ENCODE measurements at places on chromosomes 1 and 21. TPM values are rescaled to one million over a fixed set of nuclear protein-coding genes. Genes with fewer than 3 reads are reported as not detected.
A peak's percentile ranks its signal among the peaks of the same experiment; 100 is the strongest.

The LAX1 gene
- total RNA-seq, result 0.99 TPM

The UBL4B gene
- not detected for total RNA-seq

The CCDC17 gene
- 2.2 TPM for total RNA-seq

The SLAMF7 gene
- total RNA-seq, result 0.71 TPM

DNA sequence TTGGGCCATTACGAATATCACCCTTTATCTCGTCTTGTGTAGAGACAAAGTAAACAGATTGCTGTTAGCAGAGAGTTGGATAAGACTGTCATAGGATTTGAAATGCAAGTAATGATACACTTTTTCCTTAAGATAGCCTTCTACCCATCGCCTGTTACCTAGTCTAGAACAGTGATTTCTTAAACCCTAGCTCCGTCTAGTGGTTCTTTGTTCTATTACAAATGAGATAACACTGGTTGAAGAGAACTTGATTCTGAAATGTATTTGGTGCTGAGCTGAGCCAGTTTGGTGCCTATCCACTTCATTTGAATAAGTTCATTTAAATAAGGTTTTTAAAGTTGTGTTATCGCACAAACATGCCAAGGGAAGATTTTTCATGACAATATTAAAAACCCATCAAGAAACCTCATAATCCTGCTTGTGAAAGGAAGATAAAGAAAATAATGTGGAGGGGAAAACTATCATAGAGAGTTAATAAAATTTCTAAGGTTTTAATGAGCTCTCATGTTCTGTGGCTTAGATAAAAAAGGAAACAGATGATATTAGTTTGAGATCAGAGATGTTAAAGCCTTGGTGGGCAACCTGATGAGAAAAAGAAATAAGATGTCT is 1.5 kb upstream of the KCNH1 start:
- DNase-seq, result no peak

DNA sequence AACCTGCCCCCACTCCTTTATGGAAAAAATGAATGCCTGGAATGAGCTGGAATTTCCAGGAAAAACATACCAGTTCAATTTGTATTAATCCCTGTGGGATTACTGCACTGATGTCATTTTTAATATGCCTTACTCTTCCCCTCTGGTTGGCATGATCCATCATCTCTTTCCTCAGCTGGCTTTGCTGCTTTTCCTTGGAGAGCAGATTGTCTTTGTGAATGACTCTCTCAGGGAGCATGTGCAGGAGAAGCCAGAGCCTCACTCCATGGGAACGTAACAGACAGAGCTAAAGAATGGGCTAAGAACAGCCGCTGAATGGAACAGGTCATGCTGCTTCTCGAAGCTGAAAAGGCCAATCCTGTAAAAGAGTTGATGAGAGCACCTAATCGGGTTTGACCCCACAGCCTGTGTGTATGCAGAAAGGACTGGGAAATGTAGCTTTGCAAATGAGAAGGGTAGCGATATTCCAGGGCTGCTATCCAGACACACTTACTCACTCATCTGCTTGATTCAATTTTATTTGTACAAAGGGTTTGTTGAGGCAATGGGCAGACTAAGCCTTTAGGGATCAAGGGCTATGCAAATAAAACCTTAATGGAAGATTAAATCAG is 20.7 kb downstream of the PHC2 start:
- peak; percentile 42 for DNase-seq

- DNase-seq, result peak; percentile 52
Observed at GRCh38 chr1:200415789-200416593, 6.2 kb upstream of the ZNF281 start.
